Right ventricle myocardium superior (tissue), 1 donor: ENCODE measurements at places on chromosomes 5 and 9.

GRCh38 chr5:154740957-154741356 lies 14.2 kb upstream of the LARP1 start:
- no peak for DNase-seq

DNA sequence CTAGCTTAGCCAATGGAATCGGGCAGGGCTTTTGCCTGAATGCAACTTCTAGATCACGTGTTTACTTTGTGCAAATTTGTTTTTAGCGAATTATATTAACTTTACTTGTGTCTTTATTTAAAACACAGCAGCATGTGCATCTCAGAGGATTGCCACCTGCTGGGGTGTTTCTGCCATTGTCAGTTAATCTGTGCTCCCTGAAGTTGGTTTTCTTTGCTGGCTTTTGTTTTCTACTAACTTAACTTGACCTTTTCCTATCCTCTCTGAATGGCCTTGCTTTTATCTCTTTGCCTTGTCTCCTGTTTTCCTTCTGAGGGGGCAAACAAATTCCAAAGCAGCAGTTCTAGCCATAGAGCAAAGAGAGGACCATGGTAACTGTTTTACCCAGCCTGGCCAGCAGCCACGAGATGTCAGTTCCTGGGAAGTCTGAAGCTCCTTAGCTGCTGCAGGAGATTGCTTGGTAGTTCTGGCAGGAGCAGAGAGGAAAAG lies 67.6 kb downstream of the ARHGEF28 start:
- DNase-seq: no peak

DNA sequence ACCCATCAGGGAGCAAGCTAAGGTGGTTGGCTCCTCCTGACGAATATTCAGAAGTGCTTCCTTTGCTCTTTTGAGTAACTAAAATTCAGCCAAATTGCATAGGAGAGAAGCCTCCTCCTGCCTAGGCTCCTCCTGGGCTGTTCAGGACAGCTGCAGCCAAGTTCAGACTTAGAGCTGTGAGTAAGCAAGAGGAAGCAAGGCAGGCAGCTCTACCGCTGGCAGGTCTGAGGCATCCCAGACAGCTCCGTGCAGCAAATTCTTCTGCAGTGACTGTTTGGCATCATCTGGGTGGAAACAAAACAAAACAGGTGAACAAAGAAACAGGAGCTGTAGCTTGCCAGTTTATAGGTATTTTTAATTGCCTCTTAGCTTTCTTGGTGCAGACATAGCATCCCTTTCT lies 421.0 kb downstream of the GADD45G start:
- DNase-seq: no peak

- DNase-seq: no peak
Observed at GRCh38 chr5:73295921-73296320, 122.9 kb downstream of the TMEM174 start.

DNA sequence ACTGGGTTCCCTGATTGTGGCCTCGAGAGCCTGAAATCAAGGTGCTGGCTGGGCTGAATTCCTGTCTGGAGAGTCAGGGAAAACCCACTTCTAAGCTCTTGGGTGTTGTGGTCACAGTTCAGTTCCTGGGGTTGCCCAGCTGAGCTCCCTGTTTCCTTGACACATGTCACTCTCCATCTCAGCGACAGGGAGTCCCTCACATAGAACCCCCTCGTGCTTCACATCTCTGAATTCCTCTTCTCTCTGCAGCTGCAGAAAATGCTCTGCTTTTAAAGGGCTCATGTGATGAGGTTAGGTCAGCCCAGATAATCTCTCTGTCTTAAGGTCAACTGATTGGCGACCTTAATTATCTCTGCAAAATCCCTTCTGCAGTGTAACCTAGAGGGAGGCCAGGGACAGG lies 53.5 kb upstream of the NFIL3 start:
- no peak for DNase-seq

- DNase-seq: no peak
Observed at GRCh38 chr5:31663519-31663918, 24.6 kb downstream of the PDZD2 start.

- DNase-seq: no peak
Observed at GRCh38 chr5:109922381-109922995, 232.8 kb downstream of the MAN2A1 start.
